Spinal cord (tissue), 10 donors: ENCODE measurements at places on chromosomes 6 and 20. TPM values are rescaled to one million over a fixed set of nuclear protein-coding genes. Genes with fewer than 3 reads are reported as not detected.

Gene SMLR1
- total RNA-seq, result not detected

Gene EMILIN3
- 16.4 TPM for total RNA-seq

Gene ATF6B
- total RNA-seq, result 20.4 TPM

Gene DDX43
- 1.5 TPM for total RNA-seq

Gene PNPLA1
- total RNA-seq, result 0.20 TPM

Gene CST5
- total RNA-seq, result not detected

Gene SLC22A23
- 31.5 TPM for total RNA-seq

Gene SERAC1
- total RNA-seq, result 19.8 TPM

Gene BPIFB3
- total RNA-seq, result 0.17 TPM

Gene CTAGE9
- not detected for total RNA-seq

Gene DEF6
- total RNA-seq, result 6.2 TPM

Gene ZMYND8
- 32.8 TPM for total RNA-seq

Gene GABRR1
- not detected for total RNA-seq

Gene RAB22A
- 21.6 TPM for total RNA-seq

Gene LY6G6C
- total RNA-seq, result not detected

Gene MRAP2
- total RNA-seq, result 5.4 TPM

Gene SYCP2
- 11.0 TPM for total RNA-seq

Gene PI16
- total RNA-seq, result 47.4 TPM

Gene SDC4
- 12.8 TPM for total RNA-seq

Gene RPS6KA2
- total RNA-seq, result 29.8 TPM

Gene HLA-G
- not detected for total RNA-seq

Gene LRRN4
- 0.28 TPM for total RNA-seq

Gene CDH26
- 0.99 TPM for total RNA-seq

Gene WFDC12
- not detected for total RNA-seq
